Mesenteric fat pad (tissue), 1 donor: ENCODE measurements at places on chromosomes 5 and 9. TPM values are rescaled to one million over a fixed set of nuclear protein-coding genes. Genes with fewer than 3 reads are reported as not detected.

Gene MSX2
- 1.8 TPM for total RNA-seq

Gene PDE6A
- total RNA-seq = not detected

Gene TMEFF1
- total RNA-seq = 0.42 TPM

- DNase-seq = no peak
Observed at GRCh38 chr5:32474209-32474854, 29.8 kb upstream of the ZFR start.

Gene RHOBTB3
- 160 TPM for total RNA-seq

Gene SPINK7
- total RNA-seq = not detected
